ENCODE measurements at places on chromosomes 6 and 20.

- no peak for DNase-seq
Observed at GRCh38 chr20:46268131-46268614, 40.1 kb downstream of the CDH22 start.

GRCh38 chr6:40755749-40756452, 168.7 kb upstream of the LRFN2 start:
- no peak for DNase-seq

DNA sequence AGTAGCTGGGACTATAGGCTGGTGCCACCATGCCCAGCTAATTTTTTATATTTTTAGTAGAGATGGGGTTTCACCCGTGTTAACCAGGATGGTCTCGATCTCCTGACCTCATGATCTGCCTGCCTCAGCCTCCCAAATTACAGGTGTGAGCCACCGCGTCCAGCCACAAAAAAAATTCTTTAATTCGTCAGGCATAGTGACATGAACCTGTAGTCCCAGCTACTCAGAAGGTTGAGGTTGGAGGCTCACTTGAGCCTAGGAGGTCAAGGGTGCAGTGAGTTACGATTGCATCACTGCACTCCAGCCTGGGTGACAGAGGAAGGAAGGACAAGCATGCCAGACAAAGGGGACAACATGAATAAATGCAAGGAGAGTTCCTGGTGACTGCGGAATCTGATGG, 19.5 kb upstream of the ASXL1 start:
- no peak for DNase-seq

- DNase-seq, result no peak
Observed at GRCh38 chr6:87375315-87375714, 30.7 kb downstream of the C6orf163 start.

DNA sequence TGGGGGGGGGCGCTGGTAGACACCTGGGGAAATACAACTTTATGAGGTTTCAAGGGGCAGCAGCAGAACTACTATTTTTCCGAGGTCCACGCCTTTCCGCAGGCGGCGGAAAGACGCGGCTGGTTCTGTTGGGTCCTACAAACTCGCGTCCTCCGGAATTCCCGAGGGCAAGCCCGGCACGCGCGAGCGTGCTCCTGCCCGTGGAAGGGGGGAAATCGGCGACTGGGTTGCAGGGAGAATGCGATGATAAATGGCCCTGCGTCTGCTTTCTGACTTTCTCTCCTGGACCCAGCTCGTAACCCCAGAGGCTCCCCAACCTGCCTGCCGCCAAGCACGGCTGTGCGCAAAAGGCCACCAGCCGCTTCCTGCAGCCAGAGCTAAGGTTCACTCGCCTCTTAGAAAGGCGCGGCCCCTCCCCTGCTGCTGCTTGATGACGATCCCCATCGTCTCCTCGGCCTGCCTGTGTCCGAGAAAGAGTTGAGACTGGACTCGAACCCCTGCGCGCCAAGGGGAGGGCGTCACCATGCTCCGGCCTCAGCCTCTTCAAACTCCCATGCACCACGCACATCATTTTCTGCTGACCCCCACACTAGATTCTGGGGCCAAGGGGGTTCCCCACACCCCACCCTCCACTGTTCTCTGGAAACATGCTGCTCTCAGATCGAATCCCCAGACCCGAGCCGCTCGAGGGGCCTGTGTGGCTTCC, 6.7 kb downstream of the FOXA2 start:
- no peak for DNase-seq

- no peak for DNase-seq
Observed at GRCh38 chr6:142705054-142705453, 239.9 kb downstream of the HIVEP2 start.

- DNase-seq, result no peak
Observed at GRCh38 chr6:147438758-147439528, 69.5 kb upstream of the SAMD5 start.

GRCh38 chr20:44969300-44969894, 3.1 kb downstream of the STK4 start:
- no peak for DNase-seq

GRCh38 chr6:30547454-30547853, 8.8 kb downstream of the GNL1 start:
- no peak for DNase-seq

GRCh38 chr20:20734475-20734948, 22.1 kb upstream of the RALGAPA2 start:
- DNase-seq, result no peak

- DNase-seq, result peak; percentile 68
Observed at GRCh38 chr6:136113736-136114173, 136.4 kb downstream of the MTFR2 start.

- DNase-seq, result no peak
Observed at GRCh38 chr6:32852018-32852843, 1.3 kb downstream of the TAP1 start.

GRCh38 chr6:107080036-107080435, 35.3 kb downstream of the BEND3 start:
- DNase-seq, result no peak

DNA sequence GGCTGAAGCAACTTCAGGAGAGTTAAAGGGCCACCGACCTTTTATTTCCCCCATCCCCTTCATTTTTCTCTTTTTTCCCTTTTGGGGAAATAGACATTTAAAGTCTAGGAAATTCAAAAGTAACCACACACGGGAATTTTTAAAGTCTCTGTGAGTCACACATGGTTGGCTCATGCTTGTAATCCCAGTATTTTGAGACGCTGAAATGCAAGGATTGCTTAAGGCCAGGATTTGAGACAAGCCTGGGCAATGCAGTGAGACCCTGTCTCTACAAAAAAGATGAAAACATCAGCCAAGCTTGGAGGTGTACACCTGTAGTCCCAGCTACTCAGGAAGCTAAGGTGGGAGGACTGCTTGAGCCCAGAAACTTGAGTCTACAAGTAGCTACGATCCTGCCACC, 34.2 kb downstream of the KATNA1 start:
- DNase-seq, result no peak

GRCh38 chr20:64143018-64143801, 21.0 kb upstream of the MYT1 start:
- no peak for DNase-seq

Measured in forelimb muscle (tissue), 1 donor.